Glutamatergic neuron (in vitro differentiated cells): ENCODE measurements at places on chromosomes 5 and 9.

DNA sequence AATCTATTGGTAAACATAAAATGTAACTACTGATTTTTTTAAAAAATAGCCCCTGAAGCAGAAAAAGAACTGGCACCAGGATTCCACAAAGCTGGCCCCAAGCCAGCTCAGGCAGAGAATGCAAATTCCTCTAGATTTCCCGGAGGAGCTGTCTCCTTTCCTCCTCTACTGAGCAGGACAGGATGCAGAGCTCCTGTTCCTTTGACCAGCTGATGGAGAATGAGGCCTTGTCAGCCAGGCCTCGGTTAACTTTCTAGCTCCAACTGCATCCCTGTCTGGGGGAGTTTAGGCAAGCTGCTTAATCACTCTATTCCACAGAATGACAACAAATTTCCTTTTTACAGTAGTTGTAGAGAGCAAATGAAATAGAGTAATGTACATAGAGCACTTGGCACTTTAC lies 155.5 kb downstream of the GNAQ start:
- no peak for DNase-seq
- no peak overlapping the region for H3K4me3 ChIP-seq
- H3K4me1 ChIP-seq, result peaks cover 7% of the 10 kb centered on the region
- peaks cover 4% of the 10 kb centered on the region for H3K27me3 ChIP-seq

DNA sequence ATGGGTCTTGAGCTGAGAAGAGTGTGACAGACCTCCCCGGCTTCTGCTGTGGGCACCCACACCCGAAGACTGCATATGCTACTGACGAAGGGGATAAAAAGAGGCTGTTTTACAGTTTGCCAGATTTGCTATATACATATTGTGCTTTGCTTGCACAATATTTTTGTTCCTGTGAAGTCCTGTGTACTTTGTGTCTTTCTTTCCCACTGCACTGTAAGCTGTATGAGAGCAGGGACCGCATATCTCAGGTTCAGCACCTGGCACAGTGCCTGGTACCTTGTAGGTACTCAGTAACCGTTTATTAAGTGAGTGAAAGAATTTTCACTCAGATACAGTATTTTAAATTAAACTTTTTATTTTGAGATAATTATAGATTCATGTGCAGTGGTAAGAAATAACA lies 8.2 kb upstream of the GARNL3 start:
- peaks cover 2% of the 10 kb centered on the region for H3K27me3 ChIP-seq
- no peak overlapping the region for H3K4me3 ChIP-seq
- DNase-seq, result no peak
- peaks cover 5% of the 10 kb centered on the region for H3K4me1 ChIP-seq
- H3K36me3 ChIP-seq, result no peaks in the 10 kb centered on the region

- H3K4me3 ChIP-seq, result no peak overlapping the region
- H3K27ac ChIP-seq, result no peak overlapping the region
- H3K27me3 ChIP-seq, result peaks cover 4% of the 10 kb centered on the region
- no peaks in the 10 kb centered on the region for H3K36me3 ChIP-seq
- no peak for DNase-seq
- no peaks in the 10 kb centered on the region for H3K4me1 ChIP-seq
Observed at GRCh38 chr9:133168432-133168831, 4.7 kb upstream of the GBGT1 start.

DNA sequence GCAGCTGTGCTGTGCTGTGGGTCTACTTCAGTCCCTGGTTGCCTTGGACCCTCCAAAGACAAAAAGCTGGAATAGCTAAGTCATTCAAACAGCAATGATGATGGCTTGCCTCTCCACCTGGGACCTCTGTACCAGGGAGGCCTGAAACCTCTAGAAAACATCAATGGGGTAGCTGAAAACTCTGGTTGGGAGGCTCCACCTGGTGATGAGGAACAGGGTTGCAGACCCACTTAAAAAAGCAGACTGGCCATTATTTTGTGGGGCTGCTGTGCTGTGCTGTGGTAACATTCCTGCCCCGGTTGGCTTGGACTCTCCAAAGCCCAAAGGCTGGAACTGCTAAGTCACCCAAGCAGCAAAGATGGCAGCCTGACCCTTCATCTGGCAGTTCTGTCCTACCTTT lies 839.3 kb upstream of the ARRDC3 start:
- H3K27me3 ChIP-seq, result no peaks in the 10 kb centered on the region
- H3K36me3 ChIP-seq, result peaks cover 16% of the 10 kb centered on the region
- DNase-seq, result no peak
- H3K4me1 ChIP-seq, result no peaks in the 10 kb centered on the region
- H3K27ac ChIP-seq, result no peak overlapping the region
